Dermis blood vessel endothelial cell (primary cell): ENCODE measurements at places on chromosomes 2 and 18. TPM values are rescaled to one million over a fixed set of nuclear protein-coding genes. Genes with fewer than 3 reads are reported as not detected.

DNA sequence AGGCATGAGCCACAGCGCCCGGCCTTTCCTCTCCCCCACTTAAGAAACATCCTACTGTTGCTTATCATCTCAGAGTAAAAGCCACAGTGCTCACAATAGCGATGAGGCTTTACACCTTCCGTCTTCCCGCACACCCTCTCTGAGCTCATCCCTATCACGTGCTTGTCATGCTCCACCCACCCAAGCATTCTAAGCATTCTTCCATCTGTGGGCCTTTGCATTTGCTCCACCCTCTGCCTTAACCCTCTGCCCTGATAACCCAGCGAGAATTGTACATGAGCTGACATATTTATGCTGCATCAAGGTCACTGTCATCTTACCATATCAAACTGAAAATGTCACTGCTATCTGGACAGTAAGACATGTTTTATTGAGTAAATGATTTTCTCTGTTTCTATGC lies 22.6 kb downstream of the FOXI3 start:
- DNase-seq = no peak

DNA sequence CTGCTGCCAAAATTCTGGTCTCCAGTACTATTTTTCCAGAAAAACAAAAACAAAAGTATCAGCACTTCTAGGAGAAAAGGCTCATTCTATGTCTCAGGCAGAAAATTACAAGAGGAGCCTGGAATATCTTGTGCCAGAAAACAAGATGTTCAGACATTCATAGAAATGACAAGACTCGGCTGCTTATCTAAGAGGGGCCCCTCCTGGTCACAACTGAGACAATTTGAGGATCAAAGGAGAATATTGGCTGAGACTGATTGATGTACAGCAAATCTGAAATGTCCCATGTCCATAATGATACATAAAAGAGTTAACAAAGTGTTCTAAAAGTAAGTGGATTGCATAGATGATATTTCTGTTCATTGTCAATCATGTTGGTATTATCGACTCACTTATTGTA lies 2.4 kb upstream of the RPS7 start:
- no peak for DNase-seq

GRCh38 chr2:33013684-33014110 lies 66.9 kb downstream of the LTBP1 start:
- peak; percentile 64 for DNase-seq

SLC16A14 gene
- total RNA-seq = under 0.01 and 0.09 TPM in 2 replicates

CTNNA2 gene
- total RNA-seq = not detected in 2 replicates

- no peak for DNase-seq
Observed at GRCh38 chr2:233745073-233745755, 14.9 kb upstream of the UGT1A1 start.

DNA sequence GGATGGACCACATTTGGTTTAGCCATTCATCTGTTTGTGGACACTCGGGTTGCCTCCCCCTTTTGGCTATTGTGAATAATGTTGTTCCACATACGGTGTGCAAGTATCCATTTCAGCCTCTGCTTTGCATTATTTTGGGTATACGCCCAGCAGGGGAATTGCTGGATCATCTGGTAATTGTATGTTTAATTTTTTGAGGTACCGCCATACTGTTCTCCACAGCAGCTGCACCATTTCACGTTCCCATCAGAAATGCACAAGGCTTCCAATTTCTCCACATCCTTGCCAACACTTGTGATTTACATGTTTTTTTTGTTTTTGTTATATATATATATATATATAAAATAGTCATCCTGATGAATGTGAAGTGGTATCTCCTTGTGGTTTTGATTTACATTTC lies 54.6 kb upstream of the TWIST2 start:
- no peak for DNase-seq

DNA sequence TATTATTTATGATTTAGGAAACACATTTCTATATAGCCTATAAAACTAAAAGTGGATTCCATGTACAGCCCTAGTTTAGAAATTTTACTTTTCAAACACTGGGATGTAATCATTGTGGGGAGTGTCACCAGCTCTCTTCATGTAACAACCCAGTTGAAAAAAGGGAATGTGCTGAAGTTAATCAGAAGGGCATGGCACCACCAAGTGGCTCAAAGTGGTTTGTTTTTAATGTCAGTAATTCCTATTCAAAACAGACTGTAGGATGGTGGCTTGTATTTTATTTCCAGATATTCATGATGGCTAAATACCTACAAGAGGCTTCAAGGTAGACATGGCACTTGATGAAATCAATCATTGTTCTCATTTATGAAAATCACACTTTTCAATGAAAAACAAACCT lies 58.1 kb upstream of the TMEM182 start:
- peak; percentile 30 for DNase-seq

DNA sequence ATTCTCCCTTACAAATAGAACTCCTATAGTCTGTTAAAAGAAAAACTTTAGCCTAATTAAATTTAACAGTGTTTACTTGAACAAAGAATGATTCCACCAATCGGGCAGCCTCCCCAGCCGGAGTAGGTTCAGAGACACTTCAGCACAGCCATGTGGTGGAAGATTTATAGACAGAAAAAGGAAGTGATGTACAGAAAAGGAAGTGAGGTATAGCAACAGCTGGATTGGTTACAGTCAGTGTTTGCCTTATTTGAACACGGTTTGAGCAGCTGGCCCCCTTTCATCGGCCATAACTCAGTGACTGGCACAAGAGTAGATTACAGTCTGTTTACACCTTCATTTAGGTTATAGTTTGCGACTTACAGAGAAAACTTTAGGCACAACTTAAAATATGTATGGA lies 2.1 kb upstream of the SKA1 start:
- DNase-seq = no peak

SCRN3 gene
- total RNA-seq = 24.0 and 31.6 TPM in 2 replicates

DNA sequence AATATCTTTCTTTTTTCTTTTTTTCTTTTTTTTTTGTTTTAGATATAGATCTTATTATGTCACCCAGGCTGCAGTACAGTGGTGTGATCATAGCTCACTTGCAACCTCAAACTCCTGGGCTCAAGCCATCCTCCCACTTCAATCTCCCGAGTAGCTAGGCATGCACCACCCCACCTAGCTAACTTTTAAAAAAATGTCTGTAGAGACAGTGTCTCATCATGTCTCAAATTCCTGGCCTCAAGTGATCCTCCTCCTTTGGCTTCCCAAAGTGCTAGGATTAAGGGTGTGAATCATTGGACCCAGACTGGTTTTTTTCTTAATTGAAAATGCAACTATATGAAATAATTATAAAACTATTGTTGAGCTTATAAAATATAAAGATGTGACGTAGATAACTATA lies 9.8 kb upstream of the ZCCHC2 start:
- no peak for DNase-seq

DNA sequence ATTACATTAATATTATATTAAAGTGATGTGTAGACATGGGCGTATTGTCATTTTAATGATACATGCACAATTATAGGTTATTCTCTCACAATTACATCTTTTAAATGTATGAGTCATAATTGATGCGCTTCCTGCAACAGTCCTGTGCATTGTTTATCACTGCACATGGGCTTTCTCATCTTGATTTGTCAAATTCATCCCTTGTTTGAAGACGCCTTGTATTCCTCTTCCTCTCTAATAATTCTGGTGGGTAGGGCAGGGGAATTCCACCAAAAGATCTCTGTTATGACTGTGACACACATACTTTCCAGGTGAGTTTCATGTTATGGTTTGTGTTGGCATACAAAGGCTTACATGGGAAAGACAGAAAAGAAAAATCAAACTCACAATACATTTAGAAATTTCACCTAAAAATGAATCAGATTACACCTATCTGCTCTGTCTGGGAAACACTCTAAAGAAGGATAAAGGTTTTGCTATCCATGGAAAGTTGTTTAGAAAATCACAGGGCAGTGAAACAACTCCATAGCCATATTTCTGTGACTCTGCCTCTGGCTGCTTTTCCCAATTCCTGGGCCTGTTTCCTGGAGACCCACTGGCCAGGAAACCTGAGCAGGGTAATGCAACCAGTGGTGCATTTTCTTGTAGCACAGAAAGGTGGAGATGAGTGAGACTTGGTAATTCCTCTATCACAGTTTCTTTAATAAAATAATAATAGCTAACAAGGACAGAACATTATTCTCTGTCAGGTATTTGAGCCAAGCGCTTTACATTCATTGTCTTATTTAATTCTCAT lies 13.2 kb downstream of the SLC9A2 start:
- DNase-seq = no peak

- DNase-seq = no peak
Observed at GRCh38 chr2:9747396-9747795, 95.9 kb upstream of the TAF1B start.

DNA sequence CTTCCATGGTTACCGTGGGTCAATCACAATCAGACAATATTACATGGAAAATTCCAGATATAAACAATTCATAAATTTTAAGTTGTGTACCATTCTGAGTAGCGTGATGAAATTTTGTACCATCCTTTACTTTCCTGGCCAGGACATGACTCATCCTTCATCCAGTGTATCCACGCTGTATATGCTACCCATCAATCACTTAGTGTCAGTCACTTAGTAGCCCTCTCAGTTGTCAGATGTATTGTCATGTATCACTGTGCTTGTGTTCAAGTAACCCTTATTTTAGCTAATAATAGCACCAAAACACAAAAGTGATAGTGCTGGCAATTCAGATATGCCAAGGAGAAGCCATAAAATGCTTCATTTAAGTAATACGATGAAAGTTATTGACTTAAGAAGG lies 282.6 kb downstream of the CPS1 start:
- no peak for DNase-seq
